Activated CD4-positive, alpha-beta T cell treated with anti-CD3 and anti-CD28 coated beads for 36 hours (primary cell): ENCODE measurements at places on chromosomes 3 and 15. TPM values are rescaled to one million over a fixed set of nuclear protein-coding genes. Genes with fewer than 3 reads are reported as not detected.

GRCh38 chr3:172640751-172641150, 70.1 kb downstream of the NCEH1 start:
- peaks cover under 1% of the 10 kb centered on the region for H3K4me1 ChIP-seq
- no peak overlapping the region for H3K4me3 ChIP-seq
- no peaks in the 10 kb centered on the region for H3K36me3 ChIP-seq
- no peak overlapping the region for H3K27ac ChIP-seq
- H3K27me3 ChIP-seq, result no peaks in the 10 kb centered on the region

GRCh38 chr3:6250167-6250566, 610.7 kb upstream of the GRM7 start:
- no peak overlapping the region for H3K4me3 ChIP-seq
- H3K27ac ChIP-seq, result no peak overlapping the region
- H3K4me1 ChIP-seq, result no peaks in the 10 kb centered on the region
- no peak for DNase-seq
- H3K36me3 ChIP-seq, result no peaks in the 10 kb centered on the region

- H3K4me3 ChIP-seq, result no peak overlapping the region
- H3K36me3 ChIP-seq, result no peaks in the 10 kb centered on the region
- no peaks in the 10 kb centered on the region for H3K4me1 ChIP-seq
- H3K27ac ChIP-seq, result no peak overlapping the region
- H3K27me3 ChIP-seq, result no peaks in the 10 kb centered on the region
- DNase-seq, result no peak
Observed at GRCh38 chr3:175605851-175606250, 746.7 kb downstream of the NAALADL2 start.

- no peak overlapping the region for H3K27ac ChIP-seq
- DNase-seq, result no peak
- H3K36me3 ChIP-seq, result no peaks in the 10 kb centered on the region
- H3K27me3 ChIP-seq, result no peaks in the 10 kb centered on the region
- peaks cover 5% of the 10 kb centered on the region for H3K4me1 ChIP-seq
Observed at GRCh38 chr3:27573780-27574437, 89.7 kb upstream of the SLC4A7 start.

- no peak for DNase-seq
- H3K27me3 ChIP-seq, result no peaks in the 10 kb centered on the region
- peak overlapping the region; percentile 66 for H3K4me3 ChIP-seq
- no peak overlapping the region for H3K27ac ChIP-seq
- H3K36me3 ChIP-seq, result no peaks in the 10 kb centered on the region
Observed at GRCh38 chr15:97961067-97961954, 808 bp downstream of the ARRDC4 start.

- H3K27ac ChIP-seq, result no peak overlapping the region
- peaks cover 2% of the 10 kb centered on the region for H3K27me3 ChIP-seq
- no peak overlapping the region for H3K4me3 ChIP-seq
Observed at GRCh38 chr3:81864272-81864671, 102.8 kb upstream of the GBE1 start.

The CKMT1A gene
- total RNA-seq, result 0.33 TPM

The SAMD7 gene
- not detected for total RNA-seq

The MOBP gene
- total RNA-seq, result not detected

The TMC3 gene
- not detected for total RNA-seq

The C2CD4A gene
- 0.73 TPM for total RNA-seq

The SKOR1 gene
- 0.16 TPM for total RNA-seq
